ENCODE measurements at places on chromosomes 6 and 20. TPM values are rescaled to one million over a fixed set of nuclear protein-coding genes. Genes with fewer than 3 reads are reported as not detected.

DNA sequence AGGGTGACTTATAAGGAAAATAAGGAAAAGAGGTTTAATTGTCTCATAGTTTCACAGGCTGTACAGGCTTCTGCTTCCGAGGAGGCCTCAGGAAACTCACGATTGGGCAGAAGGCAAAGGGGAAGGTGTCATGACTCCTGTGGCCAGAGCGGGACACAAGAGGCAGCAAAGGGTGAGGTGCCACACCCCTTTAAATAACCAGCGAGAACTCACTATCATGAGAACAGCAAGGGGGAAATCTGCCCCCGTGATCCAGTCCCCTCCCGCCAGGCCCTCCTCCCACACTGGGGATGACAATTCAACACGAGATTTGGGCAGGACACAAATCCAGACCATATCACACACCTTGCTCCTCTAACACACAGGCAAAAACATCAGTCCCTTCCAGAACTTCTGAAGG, 254.0 kb downstream of the DLL1 start:
- peak; percentile 37 for DNase-seq
- no peak overlapping the region for H3K27ac ChIP-seq
- H3K4me1 ChIP-seq, result peaks cover 14% of the 10 kb centered on the region
- H3K36me3 ChIP-seq, result no peaks in the 10 kb centered on the region
- peaks cover 6% of the 10 kb centered on the region for H3K27me3 ChIP-seq

DNA sequence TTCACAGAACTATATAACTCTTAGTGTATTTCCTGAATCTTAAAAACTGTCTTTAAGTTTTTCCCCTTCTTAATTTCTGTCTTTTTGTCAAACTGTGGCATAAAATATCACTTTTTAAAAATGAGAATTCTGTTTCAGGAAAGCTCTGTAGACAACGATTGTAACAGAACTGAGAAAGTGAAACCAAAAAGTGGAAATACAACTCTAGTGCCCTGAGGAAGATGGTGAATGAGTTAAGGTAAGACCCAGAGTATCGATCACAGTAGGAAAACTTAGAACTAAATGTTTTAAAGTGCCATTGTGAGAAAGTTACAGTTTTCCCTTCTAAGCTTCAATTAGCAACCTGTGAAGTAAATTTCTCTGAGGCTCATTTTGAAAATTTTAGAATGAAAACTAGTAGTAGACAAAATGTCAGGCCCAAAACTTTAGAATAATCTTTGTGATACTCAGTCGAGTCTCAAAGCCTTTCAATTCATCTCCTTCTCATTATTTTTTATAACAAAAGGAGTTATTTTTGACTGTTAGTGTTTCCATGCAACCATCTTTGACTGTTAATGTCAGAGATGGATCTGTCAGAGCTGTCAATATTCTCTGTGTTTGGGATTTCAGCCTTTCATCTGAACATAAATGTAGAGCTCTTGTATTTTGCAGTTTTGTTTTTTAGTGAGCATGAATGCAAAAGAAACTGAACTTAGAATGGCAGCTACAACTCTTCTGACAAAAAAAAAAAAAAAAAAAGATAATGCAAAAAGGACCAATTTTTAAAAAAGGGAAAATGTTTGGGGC, 19.0 kb upstream of the TRDN start:
- no peaks in the 10 kb centered on the region for H3K27me3 ChIP-seq
- H3K4me1 ChIP-seq, result no peaks in the 10 kb centered on the region
- H3K4me3 ChIP-seq, result no peak overlapping the region
- no peak for DNase-seq

DNA sequence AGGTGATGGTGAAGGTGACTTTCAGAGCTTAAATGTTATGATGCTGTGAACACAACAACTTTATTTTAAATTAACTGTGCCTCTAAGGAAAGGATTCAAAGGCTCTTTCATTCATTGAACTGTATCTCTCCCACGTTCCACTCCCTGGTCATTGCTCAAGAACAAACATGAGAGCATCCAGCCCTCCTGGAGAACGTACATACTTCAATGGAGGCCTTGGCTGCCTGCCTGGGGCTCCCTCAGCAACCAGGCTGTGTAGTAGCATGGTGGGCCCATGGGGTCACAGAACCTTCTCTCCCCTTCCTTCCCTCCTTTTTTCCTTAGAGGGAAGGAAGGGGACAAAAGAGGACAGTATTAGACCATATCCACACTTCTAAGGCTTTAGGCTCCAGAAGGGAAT, 234.3 kb downstream of the CDC5L start:
- H3K4me3 ChIP-seq, result no peak overlapping the region
- H3K27me3 ChIP-seq, result peaks cover 13% of the 10 kb centered on the region
- H3K27ac ChIP-seq, result no peak overlapping the region

- DNase-seq, result no peak
- no peak overlapping the region for H3K4me3 ChIP-seq
- H3K27ac ChIP-seq, result no peak overlapping the region
- H3K36me3 ChIP-seq, result no peaks in the 10 kb centered on the region
- no peaks in the 10 kb centered on the region for H3K27me3 ChIP-seq
Measured at GRCh38 chr6:72798196-72798595, 176.3 kb downstream of the KCNQ5 start.

DNA sequence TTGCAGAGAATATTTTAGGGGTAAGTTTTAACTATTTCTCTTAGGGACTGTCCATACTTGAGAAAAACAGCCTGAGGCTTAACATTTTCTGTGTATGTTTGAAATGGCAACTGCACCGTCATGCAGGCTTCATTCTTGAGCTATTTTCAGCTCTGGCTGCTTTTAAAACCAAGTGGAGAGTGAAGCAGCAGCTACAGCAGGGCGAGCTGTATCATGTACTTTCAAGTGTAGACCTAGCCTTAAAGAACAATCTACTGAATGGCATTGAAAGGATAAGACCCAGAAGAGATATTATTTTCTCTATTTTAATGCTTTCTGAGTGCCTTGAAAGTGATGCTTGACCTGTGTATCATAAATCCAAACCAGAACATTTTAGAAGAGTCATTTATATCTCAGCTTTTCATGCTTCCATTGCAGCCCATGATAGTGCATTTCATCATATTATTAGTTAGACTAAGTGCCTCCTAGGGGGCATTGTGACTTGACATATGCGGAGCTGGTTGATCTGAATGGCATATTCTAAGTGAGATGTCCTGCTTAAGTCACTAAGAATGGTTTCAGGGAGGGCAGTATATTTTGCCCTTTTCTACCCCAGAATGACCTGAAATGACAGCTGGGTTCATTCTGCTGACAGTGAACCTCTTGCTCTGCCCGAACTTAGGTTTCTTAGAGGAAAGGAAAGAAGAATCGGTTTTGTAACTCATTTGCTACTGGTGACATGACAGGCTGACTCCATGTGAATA, 85.3 kb downstream of the NKAIN2 start:
- peaks cover 6% of the 10 kb centered on the region for H3K27me3 ChIP-seq
- no peaks in the 10 kb centered on the region for H3K36me3 ChIP-seq
- H3K4me1 ChIP-seq, result no peaks in the 10 kb centered on the region
- H3K4me3 ChIP-seq, result no peak overlapping the region

- peaks cover 7% of the 10 kb centered on the region for H3K27me3 ChIP-seq
- peaks cover 3% of the 10 kb centered on the region for H3K36me3 ChIP-seq
- no peak overlapping the region for H3K27ac ChIP-seq
- H3K4me3 ChIP-seq, result no peak overlapping the region
Measured at GRCh38 chr6:112511441-112511840, 164.3 kb downstream of the RFPL4B start.

- DNase-seq, result no peak
- no peaks in the 10 kb centered on the region for H3K36me3 ChIP-seq
- H3K4me1 ChIP-seq, result peaks cover 24% of the 10 kb centered on the region
- H3K27me3 ChIP-seq, result peaks cover 5% of the 10 kb centered on the region
- H3K27ac ChIP-seq, result peak overlapping the region; percentile 97
Measured at GRCh38 chr6:27870291-27870870, 41.8 kb downstream of the OR2B2 start.

- H3K4me1 ChIP-seq, result peaks cover 27% of the 10 kb centered on the region
- H3K4me3 ChIP-seq, result no peak overlapping the region
- H3K36me3 ChIP-seq, result no peaks in the 10 kb centered on the region
- no peak overlapping the region for H3K27ac ChIP-seq
- H3K27me3 ChIP-seq, result no peaks in the 10 kb centered on the region
- DNase-seq, result no peak
Measured at GRCh38 chr6:90151576-90152422, 144.8 kb downstream of the BACH2 start.

DNA sequence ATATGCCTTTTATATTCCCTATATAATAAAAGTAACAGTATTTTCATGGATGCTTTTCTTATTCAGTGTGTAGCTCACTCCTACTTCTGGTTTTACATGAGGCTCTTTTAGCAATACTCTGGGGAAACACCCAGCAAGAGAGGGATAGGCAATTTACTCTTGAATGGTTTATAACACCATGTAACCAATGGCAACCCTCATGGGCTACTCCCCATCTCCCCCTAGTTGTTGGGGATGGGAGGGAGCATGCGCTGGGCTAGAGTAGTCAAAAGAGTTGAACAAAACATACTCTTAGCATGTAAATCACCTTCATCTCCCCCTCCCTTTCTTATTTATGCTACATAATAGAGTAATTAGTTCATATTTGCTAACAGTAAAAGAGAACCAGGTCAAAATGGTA, 140.1 kb upstream of the LRFN2 start:
- H3K4me3 ChIP-seq, result no peak overlapping the region
- no peak overlapping the region for H3K27ac ChIP-seq
- no peak for DNase-seq
- peaks cover 8% of the 10 kb centered on the region for H3K27me3 ChIP-seq

- no peak overlapping the region for H3K4me3 ChIP-seq
- peaks cover 16% of the 10 kb centered on the region for H3K27me3 ChIP-seq
- H3K4me1 ChIP-seq, result peaks cover 5% of the 10 kb centered on the region
Measured at GRCh38 chr20:23920408-23921325, 41.1 kb upstream of the CST5 start.

GRCh38 chr20:12581644-12582289, 427.0 kb upstream of the SPTLC3 start:
- no peaks in the 10 kb centered on the region for H3K27me3 ChIP-seq
- H3K4me1 ChIP-seq, result no peaks in the 10 kb centered on the region
- H3K36me3 ChIP-seq, result no peaks in the 10 kb centered on the region
- no peak for DNase-seq

The EPB41L1 gene
- total RNA-seq, result 68.1 TPM

The DDX27 gene
- total RNA-seq, result 40.6 TPM

The DEFB118 gene
- not detected for total RNA-seq

The PRPH2 gene
- total RNA-seq, result not detected

The PKHD1 gene
- 0.75 TPM for total RNA-seq

The PRKN gene
- total RNA-seq, result 6.2 TPM

The CPXM1 gene
- total RNA-seq, result 106 TPM

The ZNF318 gene
- 13.3 TPM for total RNA-seq

The DEFB126 gene
- total RNA-seq, result not detected

The SRMS gene
- not detected for total RNA-seq

The TSBP1 gene
- total RNA-seq, result not detected

All from type B pancreatic cell (in vitro differentiated cells).